ENCODE measurements at places on chromosomes 7 and 10. TPM values are rescaled to one million over a fixed set of nuclear protein-coding genes. Genes with fewer than 3 reads are reported as not detected.

The SCART1 gene
- 2.2 TPM for polyA plus RNA-seq

The CCDC172 gene
- not detected for polyA plus RNA-seq

The GTF2IRD1 gene
- polyA plus RNA-seq: 55.1 TPM

The GIMAP5 gene
- 5.9 TPM for polyA plus RNA-seq

The OPALIN gene
- polyA plus RNA-seq: not detected

The DRGX gene
- polyA plus RNA-seq: not detected

The AP5Z1 gene
- 31.4 TPM for polyA plus RNA-seq

The KIF11 gene
- polyA plus RNA-seq: 36.8 TPM

The TRIM74 gene
- polyA plus RNA-seq: 1.9 TPM

The ZPBP gene
- polyA plus RNA-seq: 0.30 TPM

All from renal cortex interstitium (tissue), 15 donors.